ENCODE measurements at places on chromosomes 5 and 9. TPM values are rescaled to one million over a fixed set of nuclear protein-coding genes. Genes with fewer than 3 reads are reported as not detected.

GRCh38 chr5:113193311-113193978 is 216.8 kb downstream of the DCP2 start:
- no peaks in the 10 kb centered on the region for H3K4me1 ChIP-seq
- no peak overlapping the region for H3K27ac ChIP-seq
- no peak for DNase-seq

The SLC22A5 gene
- total RNA-seq = 18.9 TPM

The PCDH1 gene
- 31.3 TPM for total RNA-seq

DNA sequence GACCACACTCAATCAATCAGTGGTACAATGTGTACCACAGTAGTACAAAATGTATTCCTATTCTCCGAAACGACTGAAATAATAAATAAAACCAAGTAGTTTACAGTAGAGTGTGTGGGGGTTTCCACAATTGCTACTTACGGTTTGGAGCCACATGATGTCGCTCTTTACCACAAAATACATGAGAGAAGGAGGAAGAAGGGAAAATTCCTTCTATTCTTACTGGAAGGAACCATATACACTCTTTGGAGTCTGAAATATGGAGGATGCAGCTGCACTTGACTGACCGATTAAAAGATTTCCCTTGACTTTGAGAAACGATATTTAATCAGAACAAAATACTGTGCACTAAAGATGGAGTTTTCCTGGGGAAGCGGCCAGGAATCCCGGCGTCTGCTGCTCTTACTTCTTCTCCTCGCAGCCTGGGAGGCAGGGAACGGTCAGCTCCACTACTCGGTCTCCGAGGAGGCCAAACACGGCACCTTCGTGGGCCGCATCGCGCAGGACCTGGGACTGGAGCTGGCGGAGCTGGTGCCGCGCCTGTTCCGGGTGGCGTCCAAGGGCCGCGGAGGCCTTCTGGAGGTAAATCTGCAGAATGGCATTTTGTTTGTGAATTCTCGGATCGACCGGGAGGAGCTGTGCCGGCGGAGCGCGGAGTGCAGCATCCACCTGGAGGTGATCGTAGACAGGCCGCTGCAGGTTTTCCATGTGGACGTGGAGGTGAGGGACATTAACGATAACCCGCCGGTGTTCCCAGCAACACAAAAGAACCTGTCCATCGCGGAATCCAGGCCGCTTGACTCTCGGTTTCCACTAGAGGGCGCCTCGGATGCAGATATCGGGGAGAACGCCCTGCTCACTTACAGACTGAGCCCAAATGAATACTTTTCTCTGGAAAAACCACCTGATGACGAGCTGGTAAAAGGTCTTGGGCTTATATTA is at the start of gene PCDHA4:
TSS of gene PCDHA4 (plus strand) at position 235 of the 942 bp plus-strand sequence.
- no peaks in the 10 kb centered on the region for H3K4me1 ChIP-seq
- no peaks in the 10 kb centered on the region for H3K36me3 ChIP-seq
- H3K27me3 ChIP-seq = no peaks in the 10 kb centered on the region
- peak within 1 kb of the TSS; percentile 19 for H3K4me3 ChIP-seq
- peak within 1 kb of the TSS; percentile 44 for H3K27ac ChIP-seq

DNA sequence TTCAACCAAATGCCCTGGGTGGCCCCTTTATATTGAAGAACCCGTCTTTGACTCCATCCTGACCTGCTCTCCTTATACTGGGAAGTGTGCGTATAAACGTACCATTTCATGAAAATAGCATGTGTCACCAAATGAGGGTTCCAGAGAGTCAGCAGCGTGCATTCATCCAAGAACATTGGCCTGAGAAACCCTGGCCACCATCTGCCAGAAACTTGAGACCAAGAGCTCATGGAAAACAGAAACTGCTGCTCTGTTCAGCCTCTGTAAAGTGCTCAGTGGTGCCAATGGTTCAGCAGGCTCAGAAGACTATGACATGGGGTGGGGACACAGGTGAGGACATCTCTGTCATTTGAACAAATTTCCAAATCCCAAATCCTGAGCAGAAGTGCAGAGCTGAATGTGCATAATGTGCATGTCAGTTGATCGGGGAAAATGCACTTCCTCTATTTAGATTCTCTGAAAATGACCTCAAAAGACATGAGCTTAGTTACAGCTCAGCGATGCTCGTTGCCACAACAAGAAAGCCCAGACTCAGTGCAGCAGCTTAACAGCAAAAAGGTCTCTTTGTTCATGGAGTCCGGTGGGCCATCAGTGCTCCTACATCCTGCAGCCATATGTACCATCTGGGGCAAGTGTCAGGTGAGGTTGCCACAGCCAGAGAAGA is 176.1 kb downstream of the ATPSCKMT start:
- H3K4me1 ChIP-seq = no peaks in the 10 kb centered on the region
- H3K27me3 ChIP-seq = no peaks in the 10 kb centered on the region
- no peak overlapping the region for H3K4me3 ChIP-seq

Measured in uterus (tissue), 4 donors.